ENCODE measurements at places on chromosomes 6 and 20.
A peak's percentile ranks its signal among the peaks of the same experiment; 100 is the strongest.

DNA sequence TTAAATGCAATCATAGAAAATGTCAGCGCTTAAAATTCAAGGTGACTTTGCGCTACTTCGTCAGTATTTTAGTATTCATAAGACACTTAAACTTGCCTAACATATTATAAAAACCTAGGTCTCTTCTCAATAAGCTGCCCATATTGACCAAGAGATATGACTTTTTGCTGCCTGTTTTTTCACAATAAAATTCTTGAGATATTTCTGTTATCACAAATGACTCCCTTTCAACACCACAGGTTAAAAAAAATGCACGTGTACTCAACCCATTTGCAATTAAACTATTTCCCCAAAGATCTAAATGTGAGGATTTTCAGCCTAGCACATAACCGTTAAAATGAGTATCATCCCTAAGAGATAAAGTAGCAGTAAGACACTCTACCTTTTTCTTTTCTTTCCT, 10.7 kb downstream of the ATXN1 start:
- DNase-seq, result no peak

- no peak for DNase-seq
These were observed 38.2 kb downstream of the ZNF341 start for GRCh38 chr20:33770005-33770404.

GRCh38 chr6:25028328-25028727, 92.6 kb upstream of the RIPOR2 start:
- DNase-seq, result no peak

DNA sequence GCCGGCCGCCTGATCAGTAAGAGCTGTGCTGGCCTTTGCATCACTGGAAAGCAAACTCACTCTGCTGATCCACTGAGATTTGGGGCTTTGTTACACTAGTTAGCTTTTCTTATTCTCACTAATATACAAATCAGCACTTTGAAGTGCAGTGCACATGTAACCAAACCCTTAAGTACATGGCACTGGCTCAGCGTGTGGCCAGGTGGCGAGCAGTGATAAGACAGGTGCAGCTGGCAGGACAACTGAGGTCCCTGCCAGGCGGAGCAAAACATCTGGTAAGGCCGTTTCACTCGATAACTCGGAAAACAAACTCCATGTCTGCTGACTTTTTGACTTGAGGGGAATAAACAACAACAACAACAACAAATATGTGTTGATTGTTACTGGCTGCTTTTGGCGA, 11.0 kb downstream of the GFRA4 start:
- DNase-seq, result no peak

- no peak for DNase-seq
These were observed 1.5 kb upstream of the ADGRG6 start for GRCh38 chr6:142300302-142300701.

DNA sequence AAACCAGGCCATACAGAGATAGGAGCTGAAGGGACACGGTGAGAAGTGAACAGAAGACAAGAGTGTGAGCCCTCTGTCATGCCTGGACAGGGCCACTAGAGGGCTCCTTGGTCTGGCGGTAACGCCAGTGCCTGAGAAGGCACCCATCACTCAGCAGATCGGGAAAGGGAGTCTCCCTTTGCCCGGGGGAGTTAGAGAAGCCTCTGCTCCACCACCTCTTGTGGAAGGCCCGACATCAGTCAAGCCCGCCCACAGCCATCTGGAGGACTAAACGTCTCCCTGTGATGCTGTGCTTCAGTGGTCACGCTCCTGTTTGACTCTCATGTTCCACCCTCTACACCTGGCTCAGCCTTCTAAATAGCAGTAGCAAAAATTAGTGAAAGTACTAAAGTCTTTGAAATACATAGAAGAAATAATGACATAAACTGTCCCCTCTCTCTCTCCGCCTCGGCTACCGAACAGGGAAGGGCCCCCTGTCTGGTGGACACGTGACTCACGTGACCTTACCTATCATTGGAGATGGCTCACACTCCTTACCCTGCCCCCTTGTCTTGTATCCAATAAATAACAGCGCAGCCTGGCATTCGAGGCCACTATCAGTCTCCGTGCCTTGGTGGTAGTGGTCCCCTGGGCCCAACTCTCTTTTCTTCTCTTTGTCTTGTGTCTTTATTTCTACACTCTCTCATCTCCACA, 66.7 kb downstream of the RPP21 start:
- DNase-seq, result no peak

DNA sequence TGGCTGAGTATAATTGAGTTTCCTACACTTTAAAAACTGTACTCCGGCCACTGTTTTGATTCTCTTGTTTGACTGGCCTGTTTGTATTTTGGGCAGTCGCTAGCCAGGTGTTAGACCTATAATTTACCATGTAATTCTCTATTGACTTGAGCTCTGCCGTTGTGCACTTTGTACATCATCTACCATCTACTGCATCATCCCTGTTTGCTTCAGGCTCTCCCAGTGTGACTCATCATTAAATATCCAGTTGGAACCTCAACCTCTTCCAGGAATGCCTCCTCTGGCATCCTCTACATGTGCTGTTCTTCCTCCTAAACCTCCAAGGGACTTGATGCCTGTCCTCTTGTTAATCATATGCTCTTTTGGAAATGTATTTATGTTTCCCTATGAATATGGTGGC, 72.3 kb downstream of the FARS2 start:
- peak; percentile 23 for DNase-seq

- DNase-seq, result no peak
These were observed 48.9 kb downstream of the SNX14 start for GRCh38 chr6:85544776-85545175.

DNA sequence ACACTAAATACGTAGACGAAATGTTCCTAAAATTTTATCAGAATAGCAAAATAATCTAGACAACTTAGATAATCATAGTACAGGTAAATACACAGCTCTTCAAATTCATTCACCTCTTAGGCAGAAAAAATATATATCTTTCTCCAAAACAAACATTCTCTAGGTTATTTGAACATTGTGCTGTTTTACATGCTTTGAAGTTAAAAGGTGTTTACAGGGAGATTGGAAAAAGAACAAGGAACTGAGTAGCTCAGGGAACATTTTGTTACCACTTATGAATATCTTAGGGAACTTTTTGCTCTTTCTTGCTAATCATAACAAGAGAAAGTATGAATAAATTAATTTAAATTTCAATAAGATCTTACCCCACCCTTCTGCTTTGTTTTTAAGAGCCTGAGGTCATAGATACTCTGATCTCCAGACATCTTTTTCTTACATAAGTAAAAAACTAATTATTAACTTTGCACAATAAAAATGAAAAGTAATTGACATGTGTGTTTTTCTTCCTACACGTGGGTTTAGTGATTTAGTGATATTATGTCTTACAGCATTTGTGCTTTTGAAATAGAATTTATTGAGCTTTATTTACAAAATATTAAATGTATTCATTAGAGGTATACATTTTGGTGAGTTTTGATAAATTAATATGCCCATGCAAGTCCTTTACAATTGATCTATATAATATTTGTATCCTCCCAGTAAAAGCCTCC, 1141.4 kb upstream of the EYS start:
- DNase-seq, result no peak

GRCh38 chr6:146889303-146889702, 290.5 kb downstream of the ADGB start:
- no peak for DNase-seq

GRCh38 chr6:26249957-26250697, 114.9 kb upstream of the BTN3A2 start:
- DNase-seq, result no peak

DNA sequence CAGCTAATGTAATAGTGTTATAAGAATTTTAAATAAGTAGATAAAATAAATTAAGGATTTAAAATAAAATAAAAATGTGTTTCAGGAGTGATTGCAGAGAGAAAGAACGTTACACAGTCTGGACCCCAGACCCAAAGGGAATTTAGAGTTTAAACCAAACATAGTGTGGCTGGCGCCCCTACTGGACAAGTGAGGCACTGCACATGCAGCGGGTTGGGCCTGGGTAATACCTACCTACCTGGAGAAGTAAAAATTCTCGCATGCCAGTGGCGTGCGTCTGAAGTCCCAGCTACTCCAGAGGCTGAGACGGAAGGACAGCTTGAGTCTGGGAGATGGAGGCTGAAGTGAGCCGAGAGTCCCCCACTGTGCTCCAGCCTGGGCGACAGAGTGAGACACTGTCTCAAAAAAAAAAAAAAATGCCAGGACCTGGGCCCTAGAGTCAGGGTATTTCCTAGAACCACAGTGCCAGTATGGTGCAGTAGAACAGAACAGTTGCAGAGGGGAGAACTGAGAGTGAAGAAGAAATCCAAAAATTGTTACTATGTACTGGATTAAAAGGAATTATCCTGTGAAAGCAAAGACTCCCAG, 71.4 kb upstream of the TCF21 start:
- DNase-seq, result no peak

DNA sequence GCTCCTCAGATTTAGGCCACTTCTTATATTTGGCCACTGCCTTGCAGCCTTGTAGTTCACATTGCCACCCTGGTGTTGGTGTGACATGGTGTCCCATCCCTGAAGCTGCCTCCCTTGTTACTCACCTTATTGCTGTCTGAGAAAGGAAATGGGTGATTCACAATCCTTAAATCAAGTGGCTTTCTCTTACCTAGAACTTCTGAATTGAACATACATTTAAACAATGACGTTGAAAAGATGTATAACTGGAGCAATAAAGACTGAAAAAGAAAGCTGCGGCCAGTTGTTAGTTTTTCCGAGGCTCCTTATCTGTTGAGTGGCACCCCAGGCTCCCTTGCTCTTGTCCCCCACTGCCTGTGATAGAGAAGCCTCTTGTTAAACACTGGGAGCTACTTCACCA, 28.8 kb upstream of the GNRH2 start:
- no peak for DNase-seq

GRCh38 chr6:32047084-32047478, 8.9 kb downstream of the CYP21A2 start:
- no peak for DNase-seq

DNA sequence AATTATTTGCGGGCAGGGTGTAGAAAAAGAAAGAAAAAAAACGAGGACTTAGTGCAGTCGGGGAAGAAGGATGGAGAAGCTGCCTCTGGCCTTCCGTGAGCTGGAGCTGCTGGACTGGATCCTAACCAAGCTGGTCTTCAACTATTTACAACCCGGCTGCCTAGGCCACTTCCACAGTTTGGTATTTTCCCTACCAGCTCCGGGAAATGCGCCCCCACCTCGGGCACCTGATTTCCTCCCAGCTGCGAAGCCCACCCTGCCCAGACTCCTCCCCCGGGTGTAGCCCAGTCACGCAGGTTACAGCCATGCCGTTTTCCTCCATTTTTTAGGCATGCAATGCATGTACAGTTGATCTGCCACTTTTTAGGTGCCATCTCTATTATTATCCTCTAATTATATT, 21.2 kb downstream of the THEMIS start:
- DNase-seq, result no peak

DNA sequence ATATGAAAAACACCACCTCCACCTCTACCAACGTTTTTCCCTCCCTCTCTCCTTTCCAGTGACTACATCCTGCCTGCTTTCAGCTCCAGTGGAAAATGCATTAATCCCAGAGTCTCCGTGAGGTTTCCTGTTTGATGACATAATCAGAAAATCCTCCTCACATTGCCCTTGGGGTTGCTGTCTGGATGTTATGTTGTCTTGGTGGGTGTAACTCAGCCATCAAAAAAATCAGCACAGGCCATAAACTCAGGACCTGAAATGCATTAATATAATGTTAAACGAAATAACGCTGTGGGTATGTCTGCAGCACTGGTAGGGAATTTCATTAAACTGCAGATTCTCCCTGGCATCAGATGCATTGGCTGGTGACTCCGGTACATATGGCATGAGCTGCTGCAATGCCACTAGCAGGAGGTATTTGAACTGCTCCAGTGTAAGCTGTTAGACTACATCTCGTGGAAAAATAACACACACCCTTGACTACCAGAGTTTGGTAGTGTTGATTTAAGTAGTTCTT, 297.8 kb downstream of the PRL start:
- no peak for DNase-seq

GRCh38 chr20:57309544-57310115, 20.0 kb upstream of the SPO11 start:
- no peak for DNase-seq

- DNase-seq, result no peak
These were observed 101.0 kb upstream of the CHD6 start for GRCh38 chr20:41719151-41719550.

- DNase-seq, result peak; percentile 50
These were observed 12.9 kb upstream of the ZNF343 start for GRCh38 chr20:2521369-2522305.

DNA sequence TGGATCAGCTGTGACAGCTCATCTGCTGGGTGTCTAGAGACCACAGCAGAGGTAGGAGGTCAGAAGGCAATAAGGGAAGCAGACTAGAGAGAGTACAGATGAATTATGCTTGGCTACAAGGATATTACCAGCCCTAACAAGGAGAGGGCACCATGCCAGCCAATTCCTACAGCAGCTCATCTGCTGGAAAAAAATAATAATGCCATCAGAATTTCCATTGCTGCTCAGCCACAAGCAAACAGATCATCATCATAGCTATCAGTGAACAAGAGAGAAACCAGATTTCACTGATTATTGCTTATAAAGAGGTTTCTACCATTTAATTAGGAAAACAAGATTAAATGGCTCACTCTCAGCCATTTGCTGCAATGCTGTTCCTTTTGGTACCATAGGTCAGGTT, 66.5 kb downstream of the PSMG4 start:
- DNase-seq, result no peak
